Activated CD4-positive, CD25-positive, alpha-beta regulatory T cell treated with anti-CD3 and anti-CD28 coated beads, Interleukin-2, amount 50 U/mL, for 72 hours (primary cell): ENCODE measurements at places on chromosomes 5 and 9.

- no peak for DNase-seq
Measured at GRCh38 chr5:79229357-79230174, 6.4 kb upstream of the JMY start.

- no peak for DNase-seq
Measured at GRCh38 chr9:13088720-13089427, 190.6 kb downstream of the MPDZ start.

GRCh38 chr5:69493396-69494133, 975 bp downstream of the OCLN start:
- DNase-seq = no peak

- DNase-seq = peak; percentile 36
Measured at GRCh38 chr5:33588654-33589372, 148.0 kb downstream of the TARS1 start.

DNA sequence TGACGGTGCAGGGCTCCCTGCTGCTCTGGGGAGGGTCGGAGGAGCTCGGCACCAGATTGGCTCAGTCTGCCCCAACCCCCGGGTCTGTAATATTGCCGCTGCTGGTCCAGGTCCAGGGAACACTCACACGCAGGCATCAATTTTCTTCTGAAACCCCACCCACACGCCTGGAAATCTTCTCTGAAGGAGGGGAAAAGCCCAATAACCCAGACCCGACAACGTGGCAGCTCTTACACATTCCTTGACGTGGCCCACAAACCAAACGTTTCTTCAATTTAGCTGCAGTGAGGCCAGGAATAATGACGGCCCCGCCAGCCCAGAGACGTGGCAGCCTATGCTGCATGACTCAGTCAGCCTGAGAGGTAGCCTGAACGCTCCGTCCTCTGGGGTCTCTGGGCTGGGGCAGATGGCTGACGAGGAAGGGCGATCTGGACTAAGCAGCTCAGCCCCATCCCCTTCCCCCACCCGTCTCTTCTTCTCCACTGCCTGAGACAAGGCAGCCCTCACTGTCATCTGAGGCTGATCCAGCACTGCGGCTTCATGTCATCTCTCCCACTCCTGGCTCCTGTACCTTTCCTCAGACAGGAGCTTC, 9.9 kb upstream of the SPARC start:
- DNase-seq = no peak

DNA sequence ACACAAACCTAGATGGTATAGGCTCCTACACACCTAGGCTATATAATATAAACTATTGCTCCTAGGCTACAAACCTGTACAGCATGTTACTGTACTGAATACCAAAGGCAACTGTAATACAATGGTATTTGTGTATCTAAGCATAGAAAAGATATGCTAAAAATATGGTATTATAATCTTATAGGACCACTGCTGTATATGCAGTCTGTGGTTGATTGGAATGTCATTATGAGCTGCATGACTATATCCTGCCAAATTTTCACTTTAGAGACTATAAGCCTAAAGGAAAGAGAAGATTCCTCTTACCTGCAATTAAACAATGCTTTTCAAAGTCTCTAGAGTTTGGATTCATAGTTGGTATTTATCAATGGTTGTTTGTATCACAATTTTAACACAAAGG, 24.7 kb upstream of the ACOT12 start:
- no peak for DNase-seq

DNA sequence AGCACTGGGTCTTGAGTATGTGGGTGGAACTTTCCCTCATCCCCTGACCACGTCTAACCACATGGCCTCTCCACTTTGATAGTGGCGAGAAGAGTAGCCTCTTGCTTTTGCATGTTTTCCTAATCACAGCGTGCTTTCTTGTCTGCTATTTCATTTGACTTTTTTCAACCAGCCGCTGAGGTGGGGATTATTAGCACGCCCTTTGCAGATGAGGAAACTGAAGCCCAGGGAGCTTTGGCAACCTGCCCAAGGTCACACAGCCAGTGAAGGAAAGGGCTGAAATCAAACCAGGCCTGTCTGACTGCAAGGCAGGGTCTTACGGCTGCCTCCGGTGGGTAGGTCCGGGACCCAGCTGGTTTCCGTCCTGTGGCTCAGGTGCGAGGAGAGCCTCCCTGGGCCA, 106.5 kb upstream of the MSX2 start:
- no peak for DNase-seq

DNA sequence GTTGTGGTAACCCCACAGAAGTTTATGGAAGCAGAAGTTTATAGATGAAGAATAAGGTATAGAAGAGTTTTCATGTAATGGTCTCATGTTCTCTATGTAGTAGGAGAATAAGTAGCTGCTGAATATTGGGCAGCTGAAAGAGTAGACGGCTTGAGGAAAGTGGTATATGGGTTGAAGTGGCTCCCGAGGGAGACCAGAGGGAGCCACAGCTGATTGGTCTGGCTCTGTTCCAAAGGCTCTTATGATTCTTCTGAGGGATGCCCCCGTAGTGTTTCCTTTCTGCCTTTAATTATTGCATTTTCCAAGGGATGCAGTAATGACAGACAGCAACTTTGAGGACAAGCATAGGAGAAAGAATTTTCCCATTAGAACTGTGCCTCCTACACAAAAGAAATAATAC, 30.1 kb upstream of the TENT2 start:
- no peak for DNase-seq

DNA sequence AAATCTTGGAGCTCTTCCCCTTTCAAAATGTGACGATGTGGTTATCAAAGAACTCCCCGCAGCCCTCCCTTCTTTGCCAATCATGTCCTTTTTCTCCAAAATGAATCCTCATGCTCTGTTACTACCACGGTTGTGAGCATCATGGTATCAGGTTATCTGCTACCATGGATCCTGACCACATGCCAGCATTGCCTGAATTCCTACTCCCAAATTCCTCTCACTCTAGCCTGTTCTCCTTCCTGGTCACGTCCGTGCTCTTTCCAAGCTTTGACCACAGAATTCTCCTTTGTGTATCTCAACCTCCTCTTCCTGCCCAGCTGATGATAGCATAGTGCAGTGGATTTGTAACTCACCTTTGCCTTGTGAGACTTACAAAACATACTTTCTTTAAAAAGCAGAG, 59.5 kb upstream of the FBXL7 start:
- DNase-seq = no peak
